Astrocyte of the cerebellum (primary cell): ENCODE measurements at places on chromosomes 3 and 15.

- DNase-seq, result no peak
Observed at GRCh38 chr15:45611305-45611704, 23.5 kb upstream of the SQOR start.

DNA sequence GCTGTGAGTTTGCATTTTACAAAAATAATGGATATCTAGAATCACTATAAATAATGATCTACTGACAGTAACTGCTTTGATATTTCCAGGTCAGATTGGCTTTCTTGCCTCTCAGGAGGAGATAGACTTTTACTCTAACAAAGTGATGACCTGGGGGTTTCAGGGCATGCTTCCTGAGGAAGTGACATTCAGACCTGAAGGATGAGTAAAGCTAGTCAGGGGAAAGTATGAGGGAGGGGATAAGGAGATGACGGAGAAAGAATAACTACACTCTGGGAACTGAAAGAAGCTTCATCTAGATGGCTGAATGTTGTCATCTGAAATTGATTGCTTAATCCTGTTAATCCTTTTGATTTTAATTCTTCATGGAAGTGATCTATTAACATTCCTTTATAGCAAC lies 32.2 kb downstream of the ARMC8 start:
- DNase-seq, result no peak

DNA sequence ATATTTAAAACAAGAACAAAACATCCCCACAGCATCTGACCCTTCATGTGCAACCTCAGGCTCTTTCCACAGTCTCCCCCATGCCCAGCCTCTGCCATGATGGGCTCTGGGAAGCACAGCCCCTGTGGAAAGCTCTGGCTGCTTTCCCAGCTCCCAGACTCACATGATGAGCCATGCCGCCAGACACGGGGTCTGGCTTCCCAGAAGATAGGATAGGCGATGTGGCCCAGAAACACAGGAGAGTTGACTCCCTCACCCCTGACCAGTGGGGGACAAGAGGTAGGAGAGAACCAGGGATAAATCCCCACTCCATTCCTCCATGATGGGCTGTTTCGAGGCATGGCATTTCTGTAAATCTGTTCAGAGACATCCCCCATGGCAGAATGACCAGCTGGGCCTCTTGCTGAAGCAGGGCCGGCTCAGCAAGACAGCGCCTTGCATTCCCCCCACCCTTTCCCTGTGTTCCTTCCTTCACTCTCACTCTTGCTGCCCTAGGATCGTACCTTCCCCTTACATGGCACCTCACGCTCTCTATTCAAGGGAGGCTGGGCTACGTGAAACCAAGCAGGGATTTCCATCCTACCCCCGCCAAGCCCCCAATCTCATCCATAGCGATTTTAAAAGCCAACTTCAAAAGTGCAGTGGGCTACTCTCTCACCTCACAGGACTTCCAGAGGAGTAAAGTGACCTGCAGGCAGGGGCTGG lies 192.4 kb downstream of the ABHD5 start:
- DNase-seq, result no peak

DNA sequence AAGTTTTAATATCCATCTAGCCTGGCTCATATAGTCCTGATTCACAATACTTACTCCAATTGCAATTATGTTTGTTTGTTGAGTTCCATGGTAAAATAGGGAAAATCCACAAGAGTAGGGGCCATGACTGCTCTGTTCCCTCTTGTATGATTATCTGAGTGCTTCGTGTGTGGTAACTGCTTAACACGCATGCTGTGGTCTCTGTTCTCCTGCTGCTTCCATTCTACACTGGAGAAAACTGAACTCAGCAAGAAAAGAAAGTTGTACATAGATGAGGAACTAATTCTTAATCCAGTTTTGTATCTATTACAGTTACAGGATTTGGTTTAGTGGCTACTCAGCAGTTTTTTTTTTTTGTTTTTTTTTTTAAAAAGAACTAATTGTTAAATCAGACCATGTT lies 223.0 kb upstream of the SATB1 start:
- DNase-seq, result no peak

GRCh38 chr3:160448845-160449635 lies 546 bp downstream of the TRIM59 start:
- DNase-seq, result no peak

GRCh38 chr3:42508562-42508961 lies 6.1 kb downstream of the VIPR1 start:
- no peak for DNase-seq

DNA sequence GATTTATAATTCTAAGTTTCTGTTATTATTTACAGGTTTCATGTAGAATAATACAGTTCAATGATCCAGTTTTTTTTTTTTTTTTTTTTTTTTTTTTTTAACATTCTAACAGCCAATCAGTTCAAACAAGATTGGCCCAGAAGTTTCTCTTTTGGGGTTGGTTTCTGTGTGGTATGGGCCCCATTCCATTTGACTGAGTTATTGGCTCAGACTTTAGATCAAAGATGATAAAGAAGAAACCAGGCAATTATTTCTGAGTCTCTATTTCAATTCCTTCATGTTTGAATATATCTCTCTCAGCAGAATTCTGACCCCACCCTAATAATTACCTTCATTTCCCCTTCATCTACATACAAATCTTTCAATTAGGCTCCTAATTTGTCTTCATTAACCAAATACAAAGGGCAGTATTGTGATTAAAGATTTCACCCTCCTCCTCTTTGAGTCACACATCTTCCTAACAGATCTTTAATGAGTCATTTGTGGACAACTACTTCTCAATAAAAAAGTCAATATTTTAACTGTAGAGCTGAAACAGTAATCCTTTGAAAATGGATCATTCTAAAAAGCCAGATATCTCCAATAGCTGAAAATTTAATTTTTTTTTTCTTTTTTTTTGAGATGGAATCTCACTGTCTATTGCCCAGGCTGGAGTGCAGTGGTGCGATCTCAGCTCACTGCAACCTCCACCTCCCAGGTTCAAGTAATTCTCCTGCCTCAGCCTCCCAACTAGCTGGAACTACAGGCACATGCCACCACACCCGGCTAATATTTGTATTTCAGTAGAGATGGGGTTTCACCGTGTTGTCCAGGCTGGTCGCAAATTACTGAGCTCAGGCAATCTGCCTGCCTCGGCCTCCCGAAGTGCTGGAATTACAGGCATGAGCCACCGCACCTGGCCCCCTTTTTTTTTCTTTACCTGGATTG lies 878.8 kb downstream of the NAALADL2 start:
- no peak for DNase-seq

GRCh38 chr3:196377321-196377720 lies 39.1 kb upstream of the TM4SF19 start:
- DNase-seq, result no peak

- no peak for DNase-seq
Observed at GRCh38 chr15:80171787-80172186, 19.0 kb downstream of the FAH start.

DNA sequence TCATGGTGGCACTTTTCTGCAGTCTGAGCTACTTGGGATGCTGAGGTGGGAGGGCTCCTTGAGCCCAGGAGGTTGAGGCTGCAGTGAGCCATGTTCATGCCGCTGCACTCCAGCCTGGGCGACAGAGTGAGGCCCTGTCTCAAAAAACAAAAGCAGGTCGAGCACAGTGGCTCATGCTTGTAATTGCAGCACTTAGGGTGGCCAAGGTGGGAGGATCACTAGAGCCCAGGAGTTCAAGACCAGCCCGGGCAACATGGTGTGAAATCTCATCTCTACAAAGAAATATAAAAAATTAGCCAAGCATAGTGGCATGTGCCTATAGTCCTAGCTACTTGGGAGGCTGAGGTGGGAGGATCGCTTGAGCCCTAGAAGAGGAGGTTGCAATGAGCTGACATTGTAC lies 10.0 kb downstream of the UBAP1L start:
- DNase-seq, result no peak

DNA sequence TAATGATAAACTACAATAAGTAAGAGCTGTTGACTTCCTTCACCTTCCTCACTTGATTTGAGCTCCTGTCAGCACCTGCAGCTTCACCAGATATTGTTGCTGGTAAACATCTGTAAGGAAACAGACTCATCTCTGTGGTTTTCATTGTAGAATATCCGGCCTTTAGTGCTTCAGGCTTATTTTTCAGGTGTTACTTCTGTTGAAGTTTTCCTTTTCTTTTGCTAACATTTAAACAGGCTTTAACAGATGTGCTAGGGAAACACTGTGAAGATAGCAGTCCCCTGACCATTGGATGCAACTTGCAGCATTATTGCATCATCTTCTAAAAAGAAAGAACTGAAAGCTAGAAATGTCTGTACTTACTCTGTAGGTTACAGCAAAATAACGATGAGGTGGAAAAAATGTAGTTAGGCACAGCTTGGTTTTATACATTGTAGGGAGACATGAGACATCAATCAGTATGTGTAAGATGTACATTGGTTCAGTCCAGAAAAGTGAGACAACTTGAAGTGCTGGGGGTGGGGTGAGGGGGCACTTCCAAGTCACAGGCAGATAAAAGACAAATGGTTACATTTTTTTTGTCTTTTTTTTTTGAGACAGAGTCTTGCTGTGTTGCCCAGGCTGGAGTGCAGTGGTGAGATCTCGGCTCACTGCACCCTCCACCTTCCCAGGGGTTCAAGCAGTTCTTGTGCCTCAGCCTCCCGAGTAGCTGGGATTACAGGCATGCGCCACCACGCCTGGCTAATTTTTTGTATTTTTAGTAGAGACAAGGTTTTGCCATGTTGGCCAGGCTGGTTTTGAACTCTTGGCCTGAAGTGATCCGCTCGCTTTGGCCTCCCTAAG lies 10.2 kb downstream of the EDEM1 start:
- DNase-seq, result no peak

- DNase-seq, result no peak
Observed at GRCh38 chr3:72727726-72728125, 120.5 kb downstream of the SHQ1 start.

DNA sequence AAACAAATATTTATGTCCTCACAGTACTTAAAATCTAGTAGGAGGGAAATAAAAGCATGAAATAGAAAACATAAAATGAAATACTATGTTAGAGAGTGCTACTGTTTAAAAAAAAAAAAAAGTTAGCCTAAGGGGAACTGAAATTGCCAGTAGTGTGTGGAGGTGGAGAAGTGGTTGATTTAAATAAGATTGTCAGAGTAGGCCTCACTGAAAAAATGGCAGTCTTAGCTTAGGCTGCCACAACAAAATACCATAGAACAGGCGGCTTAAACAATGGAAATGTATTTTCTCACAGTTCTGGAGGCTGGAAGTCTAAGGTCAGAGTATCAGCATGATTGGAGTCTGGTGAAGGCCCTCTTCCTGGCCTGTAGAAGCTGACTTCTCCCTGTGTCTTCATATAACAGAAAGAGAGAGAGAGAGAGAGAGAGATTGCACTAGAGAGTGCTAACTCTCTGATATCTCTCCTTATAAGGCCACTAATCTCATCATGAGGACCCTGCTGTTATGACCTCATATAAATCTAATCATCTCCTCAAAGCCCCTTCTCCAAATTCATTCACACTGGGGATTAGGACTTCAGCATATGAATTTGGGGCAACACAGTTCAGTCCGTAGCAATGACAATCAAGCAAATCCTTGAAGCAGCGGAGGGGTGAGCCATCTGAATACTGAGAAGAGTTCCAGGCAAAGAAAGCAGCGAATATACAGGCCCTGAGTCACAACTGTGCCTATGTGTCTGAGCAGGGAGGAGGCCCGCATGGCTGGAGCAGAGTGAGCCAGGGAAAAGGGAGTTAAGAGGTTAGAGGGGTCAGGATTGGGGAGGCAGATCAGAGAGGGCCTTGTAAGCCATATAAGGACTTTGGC lies 23.6 kb upstream of the LRRC34 start:
- DNase-seq, result no peak

GRCh38 chr3:59566481-59566975 lies 516.7 kb upstream of the CFAP20DC start:
- no peak for DNase-seq

DNA sequence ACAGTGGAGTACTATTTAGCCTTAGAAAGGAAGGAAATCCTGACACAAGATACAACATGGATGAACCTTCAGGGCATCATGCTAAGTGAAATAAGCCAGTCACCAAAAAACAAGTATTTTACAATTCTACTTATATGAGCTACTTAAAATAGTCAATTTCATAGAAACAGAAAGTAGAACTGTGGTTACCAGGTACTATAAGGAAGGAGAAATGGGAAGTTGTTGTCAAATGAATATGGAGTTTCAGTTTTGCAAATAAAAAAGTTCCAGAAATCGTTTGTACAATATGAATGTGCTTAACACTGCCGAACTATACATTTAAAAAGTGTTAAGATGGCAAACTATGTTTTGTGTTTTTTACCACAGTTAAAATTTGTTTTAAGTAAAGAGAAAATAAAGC lies 26.8 kb downstream of the TRANK1 start:
- no peak for DNase-seq

DNA sequence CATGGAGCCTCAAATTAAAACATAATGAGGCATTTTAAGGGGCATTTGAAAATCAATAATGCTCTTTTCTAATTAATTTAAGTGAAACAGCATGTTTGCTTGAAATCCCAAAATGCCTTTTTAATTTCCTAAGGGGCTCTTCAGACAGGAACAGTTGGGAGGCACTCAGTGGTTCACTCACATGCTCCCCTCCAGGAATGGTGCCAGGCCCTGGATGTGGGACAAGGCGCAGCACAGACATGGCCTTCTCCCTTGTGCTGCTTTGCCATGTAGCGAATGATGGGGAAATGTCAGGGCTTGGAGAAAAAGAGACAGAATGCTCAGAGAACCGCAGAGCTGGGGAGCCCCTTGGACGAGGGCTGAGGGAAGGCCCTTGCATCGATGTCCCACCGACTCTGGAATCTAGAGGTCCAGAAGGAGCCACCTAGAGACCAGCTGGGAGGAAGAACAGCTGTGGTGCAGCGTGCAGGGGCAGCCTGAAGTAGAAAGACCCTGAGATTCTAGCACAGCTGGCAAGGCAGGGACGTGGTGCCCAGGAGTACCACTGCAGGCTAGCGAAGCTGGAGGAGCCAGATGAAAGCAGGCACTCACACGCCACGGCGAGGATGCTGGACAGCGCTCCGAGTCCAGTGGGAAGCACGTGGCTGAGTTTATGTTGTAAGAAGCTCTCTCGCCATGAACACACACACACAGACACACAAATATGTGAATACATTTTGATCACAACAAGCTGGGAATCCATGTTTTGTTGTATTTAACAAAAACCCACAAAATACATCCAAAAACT lies 27.0 kb downstream of the NSMCE3 start:
- DNase-seq, result no peak

- DNase-seq, result no peak
Observed at GRCh38 chr15:25803036-25803435, 60.1 kb downstream of the ATP10A start.

DNA sequence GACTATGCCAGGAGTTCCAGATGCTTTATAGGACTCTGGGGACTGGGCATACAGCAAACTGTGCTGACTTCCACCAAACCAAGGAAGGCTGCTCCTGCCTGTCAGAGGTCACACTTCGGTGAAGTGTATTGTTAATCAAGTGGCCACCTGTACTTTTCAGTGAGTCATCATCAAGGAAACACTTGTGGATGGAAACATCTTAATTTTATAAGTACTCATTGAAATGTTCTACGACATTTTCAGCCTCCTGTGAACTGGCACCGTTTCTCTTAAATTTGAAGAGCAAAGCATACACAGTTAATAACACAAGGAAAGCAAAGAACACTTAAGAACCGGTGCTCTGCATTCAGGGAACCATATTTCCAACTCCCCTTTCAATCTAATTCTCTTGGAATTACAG lies 801.7 kb upstream of the DPPA4 start:
- no peak for DNase-seq
